Bronchus fibroblast of lung (primary cell): ENCODE measurements at places on chromosomes 12 and 14. TPM values are rescaled to one million over a fixed set of nuclear protein-coding genes. Genes with fewer than 3 reads are reported as not detected.

Gene ATG101
- 50.7 and 52.3 TPM in 2 replicates for total RNA-seq

Gene PLEKHG7
- total RNA-seq = not detected in 2 replicates

Gene BHLHE41
- total RNA-seq = 0.45 and 0.84 TPM in 2 replicates

Gene CMA1
- not detected in 2 replicates for total RNA-seq
